Activated CD8-positive, alpha-beta T cell treated with anti-CD3 and anti-CD28 coated beads for 36 hours (primary cell): ENCODE measurements at places on chromosomes 13 and 19.
A peak's percentile ranks its signal among the peaks of the same experiment; 100 is the strongest.

DNA sequence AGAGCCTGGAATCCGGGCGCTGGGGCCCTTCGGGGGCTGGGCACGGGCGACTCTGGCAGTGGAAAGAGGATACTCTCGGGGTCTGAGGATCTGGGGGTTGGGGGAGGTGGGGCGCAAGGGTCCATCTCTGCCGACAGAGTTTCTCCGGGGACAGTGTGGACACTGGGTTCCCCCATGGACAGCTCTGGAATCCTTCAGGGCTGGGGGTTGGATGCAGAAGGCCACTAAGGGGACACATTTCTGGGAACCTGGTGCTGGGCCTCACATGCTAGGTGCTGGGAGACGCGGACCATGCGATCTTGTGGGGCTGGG is 2.3 kb downstream of the TGFBR3L start:
- no peak for DNase-seq

DNA sequence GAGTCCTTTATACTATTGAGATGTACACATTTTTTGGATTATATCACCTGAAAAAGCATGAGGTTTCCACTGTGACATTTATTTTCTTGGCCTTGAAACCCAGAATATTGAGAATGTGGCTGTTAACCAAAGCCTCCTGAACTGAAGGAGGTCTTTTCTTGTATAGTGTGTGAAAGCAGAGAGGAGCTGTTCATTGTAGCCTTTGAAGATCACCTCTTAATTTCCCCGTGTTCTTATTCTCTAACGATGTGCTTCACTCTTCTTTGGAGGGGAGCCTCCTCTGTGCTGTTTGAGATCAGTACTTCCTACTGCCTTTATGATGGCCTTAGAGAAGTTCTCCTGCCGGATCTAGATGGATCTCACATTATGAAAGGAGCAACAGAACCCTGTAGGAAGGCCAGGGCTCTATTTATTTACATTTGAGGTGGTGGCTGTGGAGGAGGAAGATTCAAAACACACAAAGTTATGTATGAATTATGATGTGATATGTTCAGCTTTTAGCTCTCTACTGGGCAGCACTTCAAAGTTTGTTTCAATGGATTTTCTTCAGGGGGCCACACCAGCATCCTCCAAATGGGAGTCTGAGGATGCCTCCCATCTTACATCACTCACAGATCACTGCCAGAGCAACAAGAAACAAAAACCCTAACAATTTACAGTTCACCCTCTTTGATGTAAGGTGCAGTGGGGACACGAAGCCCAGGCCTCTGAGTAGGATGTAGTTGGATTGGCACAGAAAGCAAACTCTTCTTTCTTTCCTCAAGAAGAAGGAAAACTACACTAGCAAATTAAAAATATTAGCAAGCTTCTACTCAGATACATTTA is 322.3 kb downstream of the DLEU7 start:
- DNase-seq = no peak

DNA sequence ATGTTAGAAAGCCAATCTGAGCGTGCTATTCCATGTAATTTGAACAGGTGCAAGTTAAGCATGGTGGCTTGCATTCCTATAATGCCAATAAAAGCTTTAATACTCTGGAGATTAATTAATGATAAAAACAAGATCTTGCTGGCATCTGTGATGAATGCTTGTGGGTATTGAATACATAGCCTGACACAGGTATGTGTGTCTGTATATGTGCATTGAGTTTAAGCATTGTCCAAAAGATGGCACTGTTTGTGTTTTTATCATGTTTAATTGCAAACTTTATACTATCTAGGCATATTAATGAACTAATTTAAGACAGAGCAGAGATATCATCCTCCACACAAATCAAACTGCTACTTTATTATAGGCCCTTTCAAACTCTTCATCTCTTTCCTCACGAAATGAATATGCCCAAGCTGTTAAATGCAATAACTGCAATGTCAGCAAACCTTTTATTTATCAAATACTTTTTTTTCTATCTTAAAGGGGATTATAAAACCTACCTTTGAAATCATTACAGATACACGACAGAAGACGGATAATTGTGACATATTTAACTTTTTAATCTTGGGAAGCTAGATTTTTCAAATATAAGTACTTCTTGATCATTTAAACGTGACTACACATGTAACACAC is 86.5 kb downstream of the TNFSF11 start:
- no peak for DNase-seq

DNA sequence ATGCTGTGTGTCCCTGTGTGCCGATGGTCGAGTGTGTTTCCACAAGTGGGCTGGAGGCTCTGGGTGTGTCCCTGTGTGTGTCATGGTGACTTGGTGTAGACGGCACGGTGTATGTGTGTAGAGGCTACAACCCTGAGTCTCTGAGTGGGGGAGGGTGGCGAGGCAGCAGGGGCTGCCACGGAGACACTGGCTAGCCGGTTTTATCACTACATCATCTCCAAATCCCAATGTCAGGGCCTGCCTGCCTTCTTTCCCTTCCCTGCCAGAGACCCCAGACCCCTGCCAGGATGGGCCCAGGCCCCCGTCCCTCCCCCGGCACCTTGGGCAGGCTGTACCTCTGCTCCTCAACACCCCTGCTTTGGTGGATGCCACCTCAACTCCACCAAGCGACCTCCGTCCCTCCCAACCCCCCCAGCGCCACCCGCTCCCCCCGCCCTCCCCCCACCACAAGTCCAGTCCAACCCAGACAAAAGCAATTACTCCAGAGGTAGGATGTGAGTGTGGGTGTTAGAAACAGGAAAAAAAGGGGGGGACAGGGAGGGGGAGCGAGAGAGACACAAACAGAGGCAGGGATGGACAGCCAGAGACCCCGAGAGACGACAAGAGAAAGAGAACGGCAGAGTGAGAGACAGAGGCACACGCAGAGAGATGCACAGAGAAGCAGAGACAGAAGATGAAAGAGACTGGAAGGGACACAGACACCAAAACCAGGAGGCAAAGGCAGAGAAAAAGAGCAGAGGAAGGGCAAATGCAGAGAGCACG is 21.6 kb upstream of the POU2F2 start:
- no peak for DNase-seq

GRCh38 chr19:33231511-33231910 is 5.9 kb upstream of the SLC7A10 start:
- no peak for DNase-seq

DNA sequence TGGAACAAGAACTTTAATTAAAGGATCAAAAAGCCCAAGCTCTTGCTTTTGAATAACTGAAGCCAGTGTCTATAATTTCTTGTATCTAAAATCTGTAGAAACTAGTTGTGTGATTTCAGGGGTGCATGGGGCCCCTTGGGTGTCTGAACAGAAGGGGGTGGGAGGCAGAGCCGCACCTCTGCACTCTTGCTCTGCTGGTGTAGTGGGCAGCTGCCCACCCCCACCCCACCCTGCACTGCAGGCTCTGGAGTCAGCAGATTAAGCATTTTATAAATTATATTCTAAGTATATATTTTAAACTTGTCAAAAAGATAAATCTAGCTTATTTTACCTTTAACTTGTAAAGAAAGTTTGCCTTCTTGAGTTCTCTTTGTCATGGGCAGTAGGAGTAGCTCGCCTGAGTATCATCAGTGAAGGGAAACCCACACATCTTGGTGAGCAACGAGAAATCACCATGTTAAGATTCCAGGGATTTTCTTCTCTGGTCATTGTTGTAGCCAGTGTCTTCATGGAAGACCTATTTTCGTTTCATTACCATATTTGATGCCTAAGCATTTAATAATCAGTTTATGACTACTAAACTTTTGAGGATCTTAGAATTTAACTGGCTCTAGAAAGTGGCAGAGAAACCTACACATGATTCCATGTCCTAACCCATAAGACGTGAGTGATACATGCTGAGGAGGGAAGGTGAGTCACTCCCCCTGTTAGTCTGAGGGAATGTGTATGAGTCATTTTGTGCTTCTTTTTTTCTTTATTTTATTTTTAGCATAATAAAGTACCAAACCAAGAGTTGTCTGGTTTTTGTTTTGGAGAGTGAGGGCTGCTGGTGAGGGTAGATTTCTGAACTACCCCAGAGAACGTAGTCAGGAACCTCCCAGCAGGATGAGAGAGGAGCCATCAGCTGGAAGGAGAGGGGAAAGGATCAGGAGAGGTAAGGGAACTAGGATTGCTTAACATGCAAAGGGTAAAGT is 7.7 kb downstream of the UBE2L5 start:
- peak; percentile 60 for DNase-seq

DNA sequence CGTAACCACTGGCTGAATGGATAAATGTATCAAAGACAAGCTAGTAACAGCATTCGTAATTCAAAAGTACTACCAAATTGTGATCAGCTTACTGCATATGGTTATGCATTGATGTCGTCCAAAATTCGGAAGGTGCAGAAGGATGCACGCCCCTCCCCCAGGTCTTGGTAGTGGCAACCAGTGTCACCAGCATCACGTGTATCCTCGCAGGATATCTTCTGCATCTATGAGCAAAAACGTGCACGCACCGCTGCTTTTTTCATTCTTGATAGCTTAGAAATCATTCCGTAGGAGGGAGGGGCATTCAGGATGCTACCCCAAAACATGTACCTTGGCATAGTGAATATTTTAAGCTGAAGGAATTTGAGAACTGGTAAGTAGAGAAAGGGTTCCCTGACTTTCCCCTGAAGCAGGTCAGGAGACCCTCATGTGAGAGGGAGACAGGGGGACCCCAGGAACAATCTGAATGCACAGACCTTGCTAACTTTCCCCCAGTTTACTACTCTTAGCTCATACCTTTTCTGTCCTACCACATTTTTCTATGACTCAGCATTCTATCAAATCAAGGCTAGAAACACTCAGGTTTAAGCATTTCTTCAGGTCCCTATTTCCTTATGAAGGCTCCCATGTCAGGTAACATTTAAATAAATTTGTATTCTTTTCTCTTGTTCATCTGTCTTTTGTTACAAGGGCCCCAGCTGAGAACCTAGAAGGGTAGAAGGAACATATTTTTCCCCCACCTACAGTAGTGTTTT is 61.2 kb upstream of the TM9SF2 start:
- DNase-seq = no peak

GRCh38 chr13:29165840-29166239 is 345.7 kb downstream of the MTUS2 start:
- DNase-seq = no peak

DNA sequence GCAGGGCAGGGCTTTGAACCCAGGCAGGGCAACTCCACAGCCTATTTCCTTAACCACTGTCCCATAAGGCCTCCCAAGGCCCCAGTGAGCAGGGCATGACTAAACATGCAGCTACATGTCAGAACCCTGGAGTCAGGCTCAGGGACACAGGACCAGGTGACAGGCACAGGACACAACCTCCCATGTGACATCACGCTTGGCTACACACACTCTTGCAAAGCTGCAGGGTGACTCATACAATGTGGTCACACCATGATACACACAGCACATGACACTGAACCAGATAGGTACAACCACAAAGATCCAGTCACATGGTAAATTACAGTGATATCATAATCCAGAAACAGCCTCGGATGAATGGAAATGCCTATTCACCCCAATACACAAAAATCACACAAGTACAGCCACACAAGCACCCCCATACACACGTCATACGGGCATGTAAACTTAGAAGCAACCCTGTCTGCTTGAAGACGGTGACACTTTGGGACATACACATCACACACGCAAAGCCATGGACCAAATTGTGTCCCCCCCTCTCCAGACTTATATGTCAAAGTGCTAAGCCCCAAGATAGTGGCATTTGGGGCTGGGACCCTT is 14.5 kb downstream of the KLK4 start:
- DNase-seq = peak; percentile 57

- no peak for DNase-seq
Measured at GRCh38 chr19:41354343-41354953, 726 bp upstream of the TGFB1 start.

GRCh38 chr19:30136611-30137195 is 194.7 kb downstream of the URI1 start:
- DNase-seq = no peak

DNA sequence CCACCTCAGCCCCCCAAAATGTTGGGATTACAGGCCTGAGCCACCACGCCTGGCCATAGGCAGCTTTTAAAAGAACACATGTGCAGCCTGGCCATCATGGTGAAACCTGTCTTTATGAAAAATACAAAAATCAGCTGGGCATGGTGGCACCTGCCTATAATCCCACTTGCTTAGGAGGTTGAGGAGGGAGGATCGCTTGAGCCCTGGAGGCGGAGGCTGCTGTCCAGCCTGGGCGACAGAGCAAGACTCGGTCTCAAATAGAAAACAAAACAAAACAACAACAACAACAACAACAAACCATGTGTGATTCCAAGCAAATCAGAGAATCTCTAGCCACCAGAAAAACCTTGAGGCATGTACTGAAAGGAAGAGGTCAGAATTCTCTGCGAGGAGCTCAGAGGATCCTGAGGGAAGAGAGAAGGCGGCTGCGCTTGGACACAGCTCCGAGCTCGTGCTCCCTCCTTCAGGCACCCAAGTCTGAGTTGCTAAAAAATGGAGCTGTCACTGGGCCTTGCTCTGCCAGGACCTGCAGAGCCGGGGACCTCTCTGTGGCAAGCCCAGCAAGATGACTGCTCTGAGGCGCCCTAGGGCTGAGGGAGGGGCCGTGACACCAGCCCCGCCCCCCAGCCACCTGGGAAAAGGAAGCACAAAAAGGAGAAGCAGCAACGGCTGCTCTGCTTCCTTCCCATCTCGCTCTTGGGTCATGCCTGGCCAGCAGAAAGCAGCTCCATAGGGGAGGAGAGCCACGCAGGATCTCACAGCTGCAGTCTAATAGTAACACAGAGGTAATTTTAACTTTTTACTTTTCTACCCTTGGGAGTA is at the start of gene ARL11:
Gene ARL11, plus strand, starts transcription at position 677 of the 822 bp plus-strand sequence. CDS start 1,941 bp downstream, outside the sequence.
- peak; percentile 68 for DNase-seq
